ENCODE measurements at places on chromosomes 3 and 15.

DNA sequence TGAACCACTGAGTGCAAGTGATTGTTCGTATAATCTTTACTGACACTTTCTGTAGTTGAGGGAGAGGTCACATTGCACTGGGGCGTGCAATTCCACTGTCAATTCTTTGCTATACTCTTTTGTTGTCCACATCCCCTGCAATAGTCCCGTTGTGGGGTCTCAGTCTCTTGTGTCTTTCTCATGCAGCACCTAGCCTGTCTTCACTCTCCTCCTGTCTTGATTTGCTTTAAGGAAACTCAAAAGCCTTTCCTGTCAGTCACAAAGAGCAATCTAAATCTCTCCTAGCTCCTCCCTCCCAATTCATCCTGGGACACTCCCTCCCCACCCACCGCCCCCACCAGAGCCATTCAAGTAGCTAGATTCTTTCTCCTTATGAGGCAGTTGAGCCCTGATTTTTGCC, 13.2 kb upstream of the TMEM158 start:
- DNase-seq, result no peak

- no peak for DNase-seq
Observed at GRCh38 chr3:46184469-46184868, 23.6 kb downstream of the CCR1 start.

GRCh38 chr3:74511078-74511477, 103.4 kb downstream of the CNTN3 start:
- no peak for DNase-seq

DNA sequence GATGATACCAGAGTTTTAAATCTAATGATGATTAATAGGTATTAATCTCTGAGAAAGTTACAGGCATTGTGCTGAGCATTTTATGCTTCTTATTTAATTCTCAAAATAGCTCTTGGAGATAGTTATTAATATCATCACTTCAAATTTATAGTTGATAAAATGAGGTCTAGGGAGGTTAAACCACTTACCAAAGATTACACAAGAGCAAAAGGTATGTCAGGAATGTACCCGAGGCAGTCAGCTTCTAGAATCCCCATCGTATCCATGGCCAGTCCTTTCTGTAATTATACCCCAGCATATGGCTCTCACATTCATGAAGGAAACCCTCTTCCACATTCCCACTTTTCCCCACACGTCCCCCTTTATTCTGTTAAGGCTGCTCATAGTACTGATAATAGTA, 421.3 kb downstream of the PYDC2 start:
- no peak for DNase-seq

DNA sequence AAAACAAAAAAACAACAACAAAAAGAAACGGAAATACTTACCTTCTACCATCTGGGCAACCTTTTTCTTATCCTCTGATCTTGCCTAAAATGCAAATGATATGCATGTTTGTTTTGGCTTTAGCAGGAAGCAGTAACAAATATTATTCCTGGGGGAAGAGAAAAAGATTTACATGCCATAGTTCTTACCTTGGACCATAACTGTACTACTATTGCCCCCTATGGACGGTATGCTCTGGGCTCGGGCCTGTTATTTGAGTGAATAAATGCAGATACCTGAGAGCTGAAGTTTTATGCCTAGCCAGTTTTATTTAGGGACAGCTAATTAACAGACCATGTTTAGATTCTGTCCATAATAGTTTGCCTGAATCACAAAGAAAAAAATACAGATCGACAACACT, 12.6 kb upstream of the STARD5 start:
- DNase-seq, result peak; percentile 50

GRCh38 chr15:97966924-97967620, 6.6 kb downstream of the ARRDC4 start:
- no peak for DNase-seq

DNA sequence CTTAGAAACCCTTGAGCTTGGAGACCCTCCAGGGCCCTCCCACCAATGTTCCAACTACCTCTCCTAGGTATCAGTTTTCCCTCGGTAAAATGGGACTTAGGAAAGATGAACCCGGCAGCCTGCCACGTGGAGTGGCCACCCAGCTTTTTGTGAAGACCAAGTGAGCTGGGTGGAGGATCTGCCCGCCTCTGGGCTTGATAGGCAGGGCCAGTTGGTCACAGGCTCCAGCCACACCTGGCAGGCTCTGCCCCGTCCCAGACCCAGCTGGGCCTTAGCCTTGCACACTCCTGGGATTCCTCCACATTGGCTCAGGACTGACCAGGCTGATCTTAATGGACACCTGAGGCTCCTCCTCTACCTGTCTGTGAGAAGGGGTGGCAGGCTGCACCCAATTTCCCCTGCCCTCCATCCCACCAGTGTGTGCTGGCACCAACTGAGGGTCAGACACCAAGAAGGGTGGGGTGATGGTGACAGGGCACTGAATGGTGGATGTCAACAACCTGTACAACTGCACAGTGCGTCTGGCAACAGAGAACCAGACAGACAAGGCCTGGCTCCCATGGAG, 761 bp upstream of the GRIP2 start:
- no peak for DNase-seq

DNA sequence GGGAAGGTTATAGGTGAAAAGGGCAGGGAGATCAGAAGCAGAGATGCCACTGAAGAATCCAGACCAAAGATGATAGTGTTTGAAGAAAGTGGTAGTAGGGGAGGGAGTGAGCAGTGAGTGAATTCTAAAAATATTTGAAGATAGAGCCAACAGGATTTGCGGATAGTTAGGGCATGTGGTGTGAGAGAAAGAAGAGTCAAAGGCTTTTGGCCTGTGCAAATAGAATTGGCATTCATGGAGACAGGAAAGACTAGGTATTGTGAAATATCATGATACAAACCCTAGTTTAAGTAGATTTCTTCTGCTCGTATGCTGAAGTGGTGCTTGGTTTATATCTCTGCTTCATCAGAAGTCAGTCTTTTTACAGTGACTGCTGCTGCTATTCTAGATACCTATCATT, 224.2 kb upstream of the CFAP20DC start:
- DNase-seq, result no peak

DNA sequence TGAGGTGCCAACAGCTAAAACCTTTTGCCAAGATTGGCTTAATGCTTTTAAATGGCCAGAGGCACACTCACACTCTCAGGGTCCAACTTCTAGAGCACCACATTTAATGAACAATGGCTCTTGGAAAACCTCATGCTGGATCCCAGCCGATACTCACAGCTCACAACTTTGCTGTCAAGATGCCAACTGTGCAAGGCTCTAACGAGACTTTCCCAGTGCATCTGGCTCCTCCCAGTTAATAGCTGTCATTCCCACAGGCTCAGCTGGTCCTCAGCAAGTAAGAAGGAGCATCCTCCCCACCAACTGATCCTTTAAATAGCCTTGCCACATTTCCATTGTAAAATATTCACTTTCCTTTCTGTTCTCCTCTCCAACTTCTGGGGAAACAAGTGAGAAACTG, 20.3 kb upstream of the FRMD4B start:
- no peak for DNase-seq

- no peak for DNase-seq
Observed at GRCh38 chr3:36909666-36910065, 35.2 kb downstream of the TRANK1 start.

DNA sequence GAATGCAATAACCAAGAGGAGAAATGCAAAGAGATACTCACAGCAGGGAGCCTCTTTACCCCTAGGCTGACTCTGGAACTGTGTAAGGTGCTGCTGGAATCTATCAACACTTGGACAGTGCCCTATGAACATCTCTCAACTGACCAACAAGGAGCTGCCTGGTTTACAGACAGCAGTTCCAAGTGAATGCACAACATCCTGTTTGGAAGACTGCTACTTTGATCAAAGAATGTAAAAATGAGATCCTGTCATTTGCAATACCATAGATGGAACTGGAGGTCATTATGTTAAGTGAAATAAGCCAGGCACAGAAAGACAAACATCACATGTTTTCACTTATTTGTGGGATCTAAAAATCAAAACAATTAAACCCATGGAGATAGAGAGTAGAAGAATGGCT, 136.3 kb downstream of the IMPG2 start:
- DNase-seq, result no peak

- peak; percentile 14 for DNase-seq
Observed at GRCh38 chr15:86231864-86232721, 152.4 kb downstream of the AGBL1 start.

- no peak for DNase-seq
Observed at GRCh38 chr15:42231088-42231487, 23.0 kb upstream of the VPS39 start.

- no peak for DNase-seq
Observed at GRCh38 chr3:623914-624545, 427.5 kb downstream of the CHL1 start.

DNA sequence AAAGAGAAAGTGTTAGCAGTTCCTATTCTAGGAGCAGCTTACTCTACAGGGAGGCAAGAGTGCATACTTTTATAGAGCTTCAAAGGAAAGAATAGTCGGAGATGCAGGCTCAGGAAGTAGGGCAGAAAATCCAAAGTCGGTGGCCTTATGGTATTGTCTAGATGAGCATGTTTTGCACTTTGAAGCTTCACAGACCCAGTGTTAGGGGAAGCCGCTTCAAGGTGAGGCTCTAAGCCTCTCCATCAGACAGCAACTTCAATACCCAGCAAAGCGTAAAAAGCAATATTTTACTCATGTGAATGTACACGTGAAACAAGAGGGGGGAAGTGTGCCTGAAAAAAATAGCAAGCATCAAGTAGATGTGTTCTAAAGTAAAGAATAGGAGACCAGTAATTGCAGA, 125.6 kb upstream of the RASGRP1 start:
- no peak for DNase-seq

GRCh38 chr3:11392014-11392859, 120.0 kb downstream of the ATG7 start:
- DNase-seq, result no peak

DNA sequence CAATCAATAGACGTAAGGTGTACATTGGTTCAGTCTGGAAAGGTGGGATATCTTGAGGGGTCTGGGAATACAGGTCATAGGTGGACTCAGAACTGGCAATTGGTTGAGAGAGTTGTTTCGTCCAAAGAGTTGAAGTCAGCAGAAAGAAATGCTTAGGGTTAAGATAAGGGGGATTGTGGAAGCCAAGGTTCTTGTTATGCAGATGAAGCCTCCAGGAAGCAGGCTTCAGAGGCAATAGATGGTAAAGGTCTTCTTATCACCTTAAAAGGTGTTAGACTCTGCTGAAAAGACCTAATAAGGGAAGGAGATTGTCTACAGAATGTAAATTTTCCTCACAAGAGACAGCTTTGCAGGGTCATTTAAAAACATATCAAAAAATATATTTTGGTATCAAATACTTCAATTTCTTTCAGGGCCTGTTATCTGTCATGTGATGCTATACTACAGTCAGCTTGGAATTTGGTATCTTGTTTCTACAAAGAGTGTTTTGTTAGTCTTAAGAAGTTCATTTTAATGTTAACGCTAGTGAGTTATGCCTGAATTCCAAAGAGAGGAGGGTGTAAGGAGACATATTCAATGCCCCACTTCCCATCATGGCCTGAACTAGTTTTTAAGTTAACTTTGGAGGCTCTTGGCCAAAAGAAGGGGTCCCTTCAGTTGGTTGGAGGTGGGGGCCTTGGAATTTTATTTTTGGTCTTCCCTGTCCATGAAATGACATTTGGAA, 378.2 kb upstream of the ROBO2 start:
- DNase-seq, result no peak

DNA sequence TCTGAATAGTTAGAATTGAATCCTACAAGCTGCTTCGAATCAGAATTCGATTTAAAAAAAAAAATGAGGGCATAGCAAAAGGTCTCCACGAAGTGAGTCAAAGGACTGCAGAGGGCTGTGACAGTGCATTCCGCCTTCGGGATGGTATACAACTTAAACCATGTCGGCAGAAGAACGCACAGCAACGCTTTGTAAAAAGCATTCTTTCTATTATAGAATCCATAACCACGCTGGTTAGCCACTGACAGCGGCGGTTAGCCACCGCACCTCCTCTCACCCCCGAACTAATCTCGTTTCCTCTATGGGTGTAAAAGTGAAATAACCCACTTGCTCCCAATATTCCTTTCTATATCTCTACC, 664 bp upstream of the PIK3CA start:
- no peak for DNase-seq

DNA sequence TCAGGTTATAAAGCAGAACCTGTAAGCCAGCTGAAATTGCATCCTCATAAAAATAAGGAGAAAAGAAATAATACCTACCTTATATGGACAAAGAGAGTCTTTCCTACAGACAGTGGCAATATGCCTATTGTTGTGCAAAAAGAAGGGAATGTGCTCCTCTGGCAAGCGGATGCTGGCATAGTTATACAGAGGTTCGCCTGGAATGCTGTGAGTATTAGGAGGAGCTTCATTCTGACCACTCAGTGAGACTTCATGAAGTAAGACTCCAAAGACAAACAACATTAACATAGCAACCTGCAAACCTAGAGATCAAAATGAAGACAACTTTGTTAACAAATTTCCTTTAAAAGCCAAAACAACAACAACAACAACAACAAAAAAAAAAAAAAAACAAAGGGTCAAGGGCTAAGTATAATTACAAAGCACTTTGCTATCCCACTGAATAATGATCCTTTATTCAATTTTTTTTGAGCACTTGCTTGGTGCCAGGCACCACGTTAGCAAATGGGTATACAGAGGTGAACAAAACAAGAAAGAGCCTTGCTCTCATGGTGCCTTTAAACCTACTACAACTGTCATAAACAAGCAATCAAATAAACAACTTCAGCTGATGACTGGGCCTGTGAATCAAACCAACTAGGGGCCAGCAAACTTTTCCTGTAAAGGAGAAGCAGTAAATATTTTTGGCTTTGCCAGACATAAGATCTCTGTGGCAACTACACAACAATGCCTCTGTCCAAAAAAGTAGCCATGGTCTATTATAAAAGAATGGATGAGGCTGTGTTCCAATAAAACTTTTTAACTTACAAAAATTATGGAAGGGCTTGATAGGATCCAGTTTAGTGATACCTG, 3.7 kb downstream of the EOGT start:
- no peak for DNase-seq

DNA sequence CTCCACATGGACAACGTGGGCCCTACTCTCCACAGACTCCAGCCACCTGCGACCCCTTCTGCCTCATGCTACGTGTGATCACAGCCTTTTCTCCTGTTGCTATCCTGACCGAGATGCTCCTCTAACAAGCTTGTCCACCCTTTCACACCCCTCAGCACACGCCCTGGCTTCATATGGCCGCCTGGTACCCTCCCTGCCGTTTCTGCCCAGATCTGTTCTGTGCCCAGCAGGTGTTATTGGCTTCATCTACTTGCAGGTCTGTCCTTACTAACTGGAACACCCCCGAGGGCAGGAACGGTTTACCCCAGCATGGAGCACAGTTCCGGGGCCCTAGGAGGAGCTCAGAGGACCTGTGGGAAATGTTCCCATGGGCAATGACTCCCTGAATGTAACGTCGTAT, 9.9 kb downstream of the CHAC1 start:
- no peak for DNase-seq

GRCh38 chr15:98720031-98720430, 71.7 kb downstream of the IGF1R start:
- DNase-seq, result no peak

GRCh38 chr15:56804279-56804678, 71.0 kb upstream of the ZNF280D start:
- no peak for DNase-seq

DNA sequence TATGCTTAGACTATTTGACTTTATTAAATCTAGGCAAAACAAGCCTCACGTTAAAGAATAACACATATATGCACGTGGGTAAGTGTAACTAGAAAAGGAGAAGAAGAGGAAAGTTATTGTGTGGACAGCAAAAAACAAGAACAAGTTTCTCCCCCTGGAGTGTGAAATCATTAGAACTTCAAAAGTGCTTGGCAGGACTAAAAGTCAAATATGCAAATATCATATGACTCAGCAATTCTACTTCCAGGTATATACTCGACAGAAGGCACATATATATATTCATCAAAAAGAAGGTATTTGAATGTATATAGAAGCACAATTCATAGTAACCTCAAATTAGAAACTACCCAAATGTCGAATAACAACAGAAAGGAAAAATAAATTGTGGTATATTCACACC, 68.9 kb upstream of the STXBP5L start:
- no peak for DNase-seq
